ENCODE measurements at places on chromosomes 3 and 15.

DNA sequence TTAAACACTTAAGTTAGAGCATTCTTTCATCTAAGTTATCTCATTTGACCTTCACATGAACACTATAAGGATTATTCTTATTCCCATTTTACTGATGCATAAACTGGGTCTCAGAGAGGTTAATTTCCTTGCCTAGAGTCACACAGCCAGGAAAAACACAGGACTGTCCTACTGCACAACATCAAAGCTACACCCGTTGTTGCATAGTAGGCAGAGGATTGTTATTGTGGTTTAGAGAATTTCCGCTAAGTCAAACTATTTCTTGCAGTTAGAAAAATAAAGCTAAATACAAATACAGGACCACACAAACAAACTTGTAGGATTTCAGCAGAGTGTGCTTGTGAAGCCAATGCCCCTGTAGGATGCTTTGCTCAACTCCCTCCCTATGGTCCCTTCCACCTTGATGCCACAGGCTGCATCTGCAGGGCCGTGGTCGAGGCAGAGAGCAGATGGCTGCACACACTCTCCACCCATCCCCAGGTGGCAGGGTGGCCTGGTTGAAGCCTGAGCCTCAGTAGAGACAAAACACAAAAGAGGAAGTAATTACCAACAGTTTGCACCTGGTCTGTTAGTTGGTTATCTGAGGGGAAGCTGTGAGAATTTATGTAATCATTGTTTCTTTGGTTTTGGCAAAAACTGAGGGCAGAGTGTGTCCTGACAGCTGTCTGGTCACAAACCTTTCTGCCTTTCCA lies 41.1 kb upstream of the SKOR1 start:
- no peak for DNase-seq

- DNase-seq: no peak
These were observed 286.6 kb downstream of the WDR72 start for GRCh38 chr15:53472883-53473282.

DNA sequence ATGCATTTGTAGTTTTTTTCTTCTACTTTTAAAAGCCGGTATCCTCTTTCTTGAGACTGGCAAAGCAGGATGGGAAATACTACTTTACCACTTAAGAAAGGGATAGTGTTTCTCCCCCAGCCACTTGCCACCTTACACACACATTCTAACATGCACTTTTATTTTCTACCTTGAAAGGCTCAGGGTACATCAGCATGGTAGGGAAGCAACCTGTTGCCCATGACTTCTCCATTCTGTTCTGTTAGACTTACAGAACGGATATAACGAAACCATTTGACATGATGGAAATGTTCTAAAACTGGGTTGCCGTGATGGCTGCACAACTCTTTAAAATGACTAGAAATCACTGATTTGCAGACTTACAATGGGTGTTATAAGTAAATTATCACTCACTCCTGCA lies 405.5 kb downstream of the SHQ1 start:
- no peak for DNase-seq

DNA sequence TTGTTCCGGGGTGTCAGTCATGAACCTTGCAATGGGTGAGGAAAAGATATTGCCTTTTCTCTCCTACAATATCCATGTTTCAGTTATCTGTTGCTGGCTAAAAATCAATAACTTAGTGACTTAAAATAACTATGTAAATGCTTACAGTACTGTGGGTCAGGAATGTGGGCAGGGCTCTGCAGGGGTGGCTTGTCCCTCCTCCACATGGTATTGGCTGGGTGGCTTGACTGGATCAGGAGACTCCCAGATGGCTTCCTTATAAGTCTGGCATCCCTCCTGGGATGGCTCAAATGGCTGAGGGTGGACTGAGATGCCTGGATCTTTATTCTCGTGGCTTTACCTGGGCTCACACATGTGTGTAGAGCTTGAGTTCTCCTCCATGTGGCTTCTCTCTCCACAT lies 47.5 kb downstream of the GTPBP8 start:
- DNase-seq: no peak

GRCh38 chr3:87855616-87856015 lies 203.2 kb downstream of the CGGBP1 start:
- DNase-seq: no peak

DNA sequence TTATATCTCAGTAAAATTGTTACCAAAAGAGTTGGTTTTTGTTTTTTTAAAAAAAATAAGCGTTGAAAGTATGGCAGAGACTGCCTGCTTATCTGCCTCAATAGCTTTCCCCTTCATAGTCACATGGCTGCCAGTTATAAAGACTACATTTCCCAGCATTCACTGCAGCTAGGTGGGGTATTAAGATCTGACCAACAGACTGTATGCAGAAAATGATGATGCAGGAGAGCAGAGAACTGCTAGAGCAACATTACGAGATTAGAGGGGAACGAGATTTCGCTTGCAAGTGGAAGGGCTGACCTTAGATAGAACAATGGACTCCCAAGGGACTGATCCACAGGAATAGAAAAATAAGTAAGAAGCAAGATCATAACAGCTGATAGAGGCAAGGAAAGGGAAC lies 14.3 kb downstream of the RHOA start:
- no peak for DNase-seq

DNA sequence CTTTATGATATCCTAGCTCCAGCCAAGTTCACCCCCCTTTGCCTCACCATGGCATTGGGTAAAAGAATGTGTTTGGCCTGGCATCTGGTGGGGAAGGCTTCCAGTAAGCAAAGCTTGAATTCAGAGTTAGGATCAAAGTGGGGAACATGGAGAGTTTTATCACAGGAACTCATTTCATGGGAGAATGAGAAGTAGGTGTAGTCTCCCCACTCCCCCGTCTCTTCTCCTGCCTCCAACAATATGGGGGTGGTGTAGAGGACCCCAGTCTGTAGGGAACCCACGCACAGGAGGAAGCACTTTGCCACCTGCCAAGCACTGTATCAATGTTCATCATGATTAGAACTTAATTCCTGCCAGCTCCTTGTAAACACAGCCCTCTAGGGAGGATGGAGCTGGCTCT lies 200.5 kb downstream of the UACA start:
- DNase-seq: no peak

- no peak for DNase-seq
These were observed 3.7 kb downstream of the SHQ1 start for GRCh38 chr3:72844436-72844993.

DNA sequence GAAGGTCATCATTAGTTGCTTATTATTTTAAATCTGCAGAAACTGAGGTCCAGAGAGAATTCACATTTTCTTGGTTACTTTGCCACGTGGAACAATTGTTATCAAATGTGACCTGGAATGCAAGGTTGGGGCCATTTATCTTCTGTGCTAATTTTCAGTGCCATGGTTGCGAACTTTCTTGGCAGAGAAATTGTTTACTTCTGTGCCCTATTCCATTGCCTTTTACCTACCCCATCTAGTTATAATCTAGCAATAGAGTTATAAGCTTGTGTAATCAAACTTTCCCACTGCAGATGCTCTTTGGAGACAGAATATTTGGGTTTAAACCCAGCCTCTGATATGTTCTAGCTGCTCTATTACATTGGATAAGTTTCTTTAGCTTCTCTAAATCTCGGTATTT lies 242.9 kb downstream of the LPP start:
- DNase-seq: no peak

GRCh38 chr15:35383506-35383905 lies 162.5 kb downstream of the DPH6 start:
- DNase-seq: no peak

DNA sequence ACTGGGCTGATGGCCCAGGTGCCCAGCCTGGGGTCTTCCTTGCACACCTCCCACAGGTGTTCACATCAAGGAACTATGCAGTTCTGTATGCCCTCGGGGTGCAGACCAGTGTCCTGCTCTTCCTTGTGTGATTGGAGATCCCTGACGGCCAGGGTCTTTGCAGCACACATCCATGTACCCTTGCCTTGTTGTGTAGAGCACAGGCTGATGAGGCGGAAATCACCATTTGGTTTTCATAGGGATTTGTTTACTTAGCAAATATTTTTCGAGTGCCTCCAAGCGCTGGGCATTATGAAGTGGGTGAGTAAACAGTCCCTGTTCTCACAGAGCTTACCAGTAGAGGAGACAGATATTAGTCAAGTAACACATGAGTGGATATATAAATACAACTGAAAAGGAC lies 209.3 kb upstream of the UMPS start:
- no peak for DNase-seq

- no peak for DNase-seq
These were observed 55.0 kb upstream of the CHD2 start for GRCh38 chr15:92845126-92845508.

DNA sequence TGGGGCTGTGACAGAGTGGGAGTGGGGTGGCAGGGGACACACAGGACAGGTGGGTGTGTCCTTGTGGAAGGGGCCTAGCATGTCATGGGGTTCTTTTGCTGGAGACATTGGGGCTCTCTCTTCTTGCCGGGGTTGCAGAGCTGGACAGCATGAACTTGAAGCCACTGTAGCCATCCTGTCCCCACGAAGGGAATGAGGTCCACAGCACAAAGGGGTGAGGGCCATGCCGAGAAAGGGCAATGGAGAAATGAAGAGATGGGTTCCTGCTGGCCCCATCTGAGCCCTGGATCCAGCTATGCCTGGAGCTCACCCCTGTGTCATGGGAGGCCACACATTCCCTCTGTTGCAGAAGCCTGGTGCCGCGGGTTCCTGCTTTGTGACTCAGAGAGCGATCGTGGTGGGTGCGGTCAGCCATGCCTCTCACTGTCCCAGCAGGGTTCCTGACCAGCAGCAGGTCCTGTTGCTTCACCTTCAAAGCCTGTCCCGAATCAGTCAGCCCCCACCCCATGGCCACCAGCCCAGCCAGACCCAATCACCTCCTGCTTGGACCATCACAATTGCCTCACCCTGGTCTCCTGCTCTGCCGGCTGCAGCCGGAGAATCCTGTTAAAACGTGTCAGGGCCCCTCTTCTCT lies 50.0 kb downstream of the DNAJB8 start:
- no peak for DNase-seq

DNA sequence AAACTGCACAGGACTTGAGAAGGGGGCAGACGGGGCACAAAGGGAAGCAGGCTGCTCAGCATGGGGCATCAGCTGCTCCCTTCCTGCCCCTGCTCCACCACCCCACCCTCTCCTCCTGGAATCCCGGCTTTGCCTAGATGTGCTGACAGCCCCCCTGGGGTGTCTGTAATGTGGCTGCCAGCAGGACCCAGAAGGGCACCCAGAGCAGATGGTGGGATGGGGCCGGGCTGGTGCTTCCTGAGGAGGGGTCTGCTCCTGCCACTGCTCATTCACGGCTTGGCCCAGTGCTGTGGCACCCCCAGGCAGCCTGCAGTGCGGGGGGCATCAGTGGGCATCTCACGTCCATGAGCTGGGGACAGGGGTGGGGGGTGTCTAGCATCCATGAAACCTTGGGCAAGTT lies 10.2 kb downstream of the H1-8 start:
- no peak for DNase-seq

All from activated gamma-delta T cell treated with anti-CD3 and anti-CD28 coated beads, Interleukin-2, amount 50 U/mL, for 16 hours (primary cell).